Hippocampal formation (tissue), 2 donors: ENCODE measurements at places on chromosomes 11 and 22.

GRCh38 chr11:74471037-74471436 is 3.7 kb upstream of the KCNE3 start:
- DNase-seq = no peak

- no peak for DNase-seq
Observed at GRCh38 chr11:65152122-65152521, 17.8 kb upstream of the SYVN1 start.

DNA sequence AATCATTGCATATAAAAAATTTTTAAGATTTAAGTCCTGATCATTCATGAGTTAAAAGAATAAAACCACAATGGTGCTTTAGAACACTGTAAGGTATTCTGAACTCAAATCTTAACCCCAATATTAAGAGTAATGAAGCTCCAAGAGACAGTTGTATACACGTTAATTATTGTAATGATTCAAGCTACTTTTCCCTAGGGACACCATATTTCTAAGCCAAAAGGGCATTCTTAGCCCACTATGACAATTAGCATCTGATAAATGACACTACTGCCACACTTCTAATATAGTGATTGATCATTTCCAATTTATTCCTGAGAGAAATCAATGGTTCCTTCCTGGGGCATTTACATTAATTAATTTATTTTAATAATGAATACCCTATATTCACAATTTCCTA is 21.7 kb downstream of the FANCF start:
- no peak for DNase-seq

GRCh38 chr11:77789731-77790476 is 30.6 kb downstream of the RSF1 start:
- DNase-seq = no peak

GRCh38 chr11:104036588-104036987 is at the start of gene DDI1:
TSS of gene DDI1 (plus strand) at chr11:104036640. CDS start at chr11:104036823, 183 bp downstream.
- no peak for DNase-seq

DNA sequence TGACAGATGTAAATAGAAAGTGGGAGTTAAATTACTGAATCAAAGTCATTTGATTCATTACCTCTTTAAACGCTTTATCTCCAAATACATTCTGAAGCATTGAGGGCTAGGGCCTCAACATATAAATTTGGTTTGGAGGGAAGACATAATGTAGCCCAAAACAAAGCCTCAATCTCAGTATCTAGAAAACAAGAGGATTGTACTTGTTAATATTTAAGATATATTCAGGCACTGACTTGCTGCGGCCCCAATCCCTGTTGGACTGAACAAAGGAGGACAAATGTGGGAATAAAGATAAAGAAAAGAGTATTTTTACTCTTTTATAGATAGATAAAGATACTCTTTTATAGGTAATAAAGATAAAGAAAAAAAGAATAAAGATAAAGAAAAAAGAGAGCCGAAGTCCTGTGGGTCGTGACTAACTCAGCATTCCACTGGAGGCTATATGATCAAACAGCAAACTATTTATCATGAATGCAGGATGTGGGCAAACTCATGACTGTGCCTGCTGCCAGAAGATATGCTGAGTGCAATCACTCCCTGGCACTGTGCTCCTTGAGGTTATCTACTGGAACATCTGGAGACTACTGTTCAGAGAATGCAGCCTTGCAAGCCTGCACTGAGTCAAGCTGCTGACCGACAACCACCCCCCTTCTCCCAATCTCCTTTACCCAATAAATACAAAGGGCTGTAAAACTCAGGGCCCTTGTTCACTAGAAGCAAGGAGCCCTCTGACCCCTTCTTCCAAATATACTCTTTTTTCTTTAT is 6.9 kb downstream of the OR10V1 start:
- no peak for DNase-seq

DNA sequence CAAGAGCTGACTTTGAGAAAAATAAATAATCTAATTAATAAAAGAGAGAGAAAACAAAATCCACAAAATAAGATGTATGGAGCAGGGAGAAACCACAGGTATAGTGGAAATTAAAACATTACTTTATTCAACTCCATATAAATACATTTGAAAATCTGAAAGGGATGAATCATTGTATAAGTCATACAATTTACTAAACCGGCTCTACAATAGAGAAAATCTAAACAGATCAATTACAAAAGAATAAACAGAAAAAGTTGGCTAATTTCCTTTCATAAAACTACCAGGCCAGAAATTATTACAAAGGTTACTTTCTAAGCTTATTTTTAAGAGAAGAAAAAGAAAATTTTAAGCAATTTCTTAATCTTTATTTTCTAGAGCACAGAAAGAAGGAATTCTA is 51.3 kb upstream of the DRD2 start:
- DNase-seq = no peak

- DNase-seq = peak; percentile 9
Observed at GRCh38 chr11:68271023-68271780, 571 bp downstream of the C11orf24 start.

DNA sequence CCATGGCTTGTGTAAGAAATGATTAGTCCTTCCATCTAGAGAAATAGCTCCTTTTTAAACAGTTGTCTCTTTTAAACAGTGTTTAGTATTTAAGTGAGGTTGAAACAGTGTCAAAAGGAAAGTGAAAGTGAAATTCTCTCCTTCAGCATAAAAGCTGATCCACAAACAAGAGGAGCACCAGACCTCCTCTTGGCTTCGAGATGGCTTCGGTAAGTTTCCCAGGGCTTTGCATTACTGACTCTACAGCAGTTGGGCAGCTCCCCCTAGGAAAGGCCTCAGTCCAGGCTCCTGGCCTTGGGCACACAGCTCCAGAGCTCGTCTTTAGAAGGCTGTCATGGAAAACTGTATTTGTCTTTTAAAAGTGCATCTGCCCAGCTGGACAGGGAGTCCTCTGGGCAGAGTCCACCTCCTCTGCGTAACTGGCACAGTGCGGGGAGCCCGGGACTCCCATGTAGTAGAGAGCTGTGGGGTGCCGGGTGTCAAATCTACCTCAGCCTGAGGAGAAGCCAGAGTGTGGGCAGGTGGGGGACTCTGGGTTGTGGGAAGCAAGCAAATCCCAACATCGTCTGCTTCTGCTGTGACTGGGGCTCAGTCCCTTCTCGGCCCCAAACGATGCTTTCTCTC is at the start of gene PLAAT4:
TSS of gene PLAAT4 (plus strand) at position 140 of the 624 bp plus-strand sequence. CDS start at position 201, 61 bp downstream.
- DNase-seq = peak; percentile 50

DNA sequence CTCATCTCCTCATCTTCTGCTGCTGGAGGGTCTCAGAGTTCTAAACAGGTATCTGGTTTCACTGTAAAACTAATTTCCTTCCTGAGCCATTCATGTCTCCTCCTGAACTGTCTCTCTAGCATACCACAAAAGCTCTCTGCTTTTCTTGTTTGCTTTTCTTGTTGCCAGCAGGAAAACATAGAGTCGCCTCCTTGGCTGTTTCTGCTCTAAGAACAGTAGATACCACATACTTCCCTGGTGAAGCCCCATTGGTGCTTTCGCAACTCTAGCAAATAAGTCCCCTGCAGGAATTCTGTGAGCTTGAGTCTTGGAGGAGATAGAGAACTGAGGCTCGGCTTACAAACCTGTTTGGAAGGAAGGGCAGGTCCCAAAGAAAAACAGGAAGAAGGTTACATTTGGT is 7.0 kb downstream of the DIXDC1 start:
- no peak for DNase-seq

- DNase-seq = no peak
Observed at GRCh38 chr11:77372726-77373125, 71.2 kb upstream of the GDPD4 start.

- no peak for DNase-seq
Observed at GRCh38 chr11:47791774-47792430, 24.8 kb upstream of the FNBP4 start.

DNA sequence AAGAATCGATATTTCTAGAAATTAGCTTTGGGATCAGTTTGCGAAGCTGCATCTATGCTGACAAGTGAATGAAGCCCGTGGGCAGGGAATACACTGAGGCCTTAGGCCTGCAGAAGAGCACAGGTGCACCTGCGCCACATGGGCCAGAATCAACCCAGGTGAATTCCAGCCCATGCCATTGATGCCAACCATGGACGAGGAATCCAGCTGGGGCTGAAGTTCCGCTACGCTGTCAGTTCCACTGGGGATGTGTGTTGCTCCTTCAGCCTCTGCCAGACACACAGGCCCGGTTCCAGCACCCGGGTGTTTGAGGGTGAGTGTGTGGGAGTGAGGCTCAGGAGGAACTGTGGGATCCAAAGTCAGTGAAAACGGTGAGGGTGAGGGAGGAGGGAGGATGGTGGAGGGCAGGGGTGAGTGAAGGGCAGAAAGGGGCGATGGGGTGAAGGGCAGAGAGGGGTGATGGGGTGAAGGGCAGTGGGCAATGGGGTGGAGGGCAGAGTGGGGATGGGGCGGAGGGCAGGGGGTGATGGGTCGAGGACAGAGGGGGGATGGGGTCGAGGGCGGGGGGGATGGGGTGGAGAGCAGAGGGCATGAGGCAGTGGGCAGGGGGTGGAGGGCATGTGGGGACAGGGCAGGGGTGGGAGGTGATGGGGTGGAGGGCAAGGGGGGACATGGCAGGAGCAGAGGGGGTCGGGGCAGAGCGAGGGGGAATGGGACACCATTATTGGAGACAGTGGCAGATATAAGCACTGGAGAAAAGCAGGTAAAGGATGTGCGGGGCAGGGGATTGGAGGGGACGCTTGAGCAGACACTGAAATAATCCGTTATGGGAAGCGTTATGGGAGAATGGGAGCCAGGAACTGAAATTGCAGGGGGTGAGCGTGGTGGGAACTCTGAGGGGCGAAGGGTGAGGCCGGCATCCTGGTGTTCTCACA is 931.6 kb downstream of the BRD1 start:
- no peak for DNase-seq

DNA sequence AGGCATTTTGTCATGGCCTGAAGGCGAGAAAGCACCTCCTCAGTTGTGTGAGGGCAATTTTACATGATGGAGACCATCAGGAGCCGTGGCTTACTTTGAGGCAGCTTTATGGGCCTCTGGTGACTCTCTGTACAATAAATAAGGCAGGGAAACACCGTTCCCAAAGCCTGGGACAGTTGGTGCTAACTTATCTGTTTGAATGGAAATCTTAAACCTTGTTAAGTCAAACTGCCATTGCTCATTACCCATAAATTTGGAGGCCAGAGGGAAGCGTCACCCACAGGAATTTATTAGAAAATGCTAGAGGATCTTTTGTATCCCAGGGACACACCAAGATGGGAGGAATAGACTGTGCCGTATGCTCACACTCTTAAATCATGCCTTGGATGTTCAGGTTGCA is 1156.9 kb downstream of the BRD1 start:
- no peak for DNase-seq

GRCh38 chr11:131467645-131468394 is 97.4 kb downstream of the NTM start:
- DNase-seq = no peak

DNA sequence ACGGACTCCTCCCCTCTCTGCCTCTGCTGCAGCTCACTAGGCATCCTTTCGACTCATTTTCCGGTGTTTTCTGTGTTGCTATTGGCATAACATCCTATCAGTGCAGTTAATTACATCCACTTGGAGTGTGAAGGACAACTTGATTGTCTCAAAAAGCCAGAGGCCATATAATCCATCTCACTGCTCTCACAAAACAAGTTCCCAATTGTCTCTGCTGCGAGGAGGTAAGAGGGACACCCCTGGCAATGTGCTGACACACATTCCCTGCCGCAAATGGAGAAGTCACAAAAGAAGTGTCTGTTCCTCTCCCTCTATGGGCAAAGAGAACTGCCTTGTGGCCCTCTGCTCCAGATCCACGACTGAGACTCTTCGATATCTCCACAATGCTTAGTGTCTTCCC is 618.4 kb downstream of the OPCML start:
- no peak for DNase-seq

- peak; percentile 30 for DNase-seq
Observed at GRCh38 chr11:122076512-122077120, 39.4 kb downstream of the BLID start.
